Endothelial cell of umbilical vein (primary cell): ENCODE measurements at places on chromosomes 5 and 9.

DNA sequence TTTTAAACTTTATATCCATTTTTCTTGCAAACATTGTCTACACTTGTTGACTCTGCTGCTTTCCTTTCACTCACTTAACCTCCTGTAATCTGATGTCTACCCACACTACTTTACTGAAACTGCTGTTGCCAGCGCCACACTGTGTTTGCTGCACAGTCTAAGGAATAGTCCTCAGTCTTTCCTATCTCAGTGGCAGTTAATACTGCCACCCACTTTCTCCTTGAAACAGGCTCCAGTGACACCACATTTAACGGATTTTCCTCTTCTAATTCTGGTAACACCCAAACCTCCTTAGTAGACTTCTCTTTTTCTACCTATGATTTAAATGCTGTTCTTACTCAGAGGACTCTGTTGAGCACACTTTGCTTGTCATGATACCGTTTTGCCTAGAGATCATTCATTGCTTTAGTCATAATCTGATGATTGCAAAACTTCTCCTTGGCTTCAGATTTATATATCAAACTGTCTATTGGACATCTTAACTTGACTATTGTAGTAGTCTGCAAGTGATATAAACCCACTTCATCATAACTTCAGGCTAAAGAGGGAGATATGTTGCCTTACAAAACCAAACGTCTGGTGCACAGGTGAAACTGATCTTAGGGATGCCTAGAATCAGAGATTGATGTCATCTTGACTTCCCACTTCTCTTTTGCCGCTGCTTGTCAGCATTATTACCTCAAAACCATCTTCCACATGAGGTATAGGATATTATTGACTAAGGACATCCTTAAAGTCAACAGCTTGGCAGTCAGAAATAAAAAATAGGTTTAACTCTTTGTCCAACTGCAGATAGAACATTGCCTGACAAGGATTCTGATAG, 94.1 kb downstream of the CDC42SE2 start:
- no peak for DNase-seq

DNA sequence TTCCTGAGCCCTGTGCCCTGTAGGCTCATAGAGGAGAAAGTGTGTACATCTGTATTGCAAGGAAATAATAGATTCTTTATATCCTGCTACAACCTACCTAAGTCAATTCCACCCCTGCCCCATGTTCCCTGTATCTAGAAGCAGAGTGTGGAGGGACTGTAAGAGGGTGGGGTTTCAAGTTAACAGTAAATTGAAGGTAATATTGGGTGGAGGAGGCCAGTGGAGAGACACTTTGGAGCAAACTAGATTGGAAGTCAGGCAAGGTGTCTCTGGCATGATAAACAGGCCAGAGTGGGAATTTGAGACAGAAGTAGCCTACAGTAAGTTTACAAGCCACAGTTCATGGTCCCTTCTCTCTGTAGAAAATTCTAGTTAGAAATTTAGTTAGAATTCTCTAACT, 2.3 kb upstream of the HEMGN start:
- DNase-seq, result no peak

DNA sequence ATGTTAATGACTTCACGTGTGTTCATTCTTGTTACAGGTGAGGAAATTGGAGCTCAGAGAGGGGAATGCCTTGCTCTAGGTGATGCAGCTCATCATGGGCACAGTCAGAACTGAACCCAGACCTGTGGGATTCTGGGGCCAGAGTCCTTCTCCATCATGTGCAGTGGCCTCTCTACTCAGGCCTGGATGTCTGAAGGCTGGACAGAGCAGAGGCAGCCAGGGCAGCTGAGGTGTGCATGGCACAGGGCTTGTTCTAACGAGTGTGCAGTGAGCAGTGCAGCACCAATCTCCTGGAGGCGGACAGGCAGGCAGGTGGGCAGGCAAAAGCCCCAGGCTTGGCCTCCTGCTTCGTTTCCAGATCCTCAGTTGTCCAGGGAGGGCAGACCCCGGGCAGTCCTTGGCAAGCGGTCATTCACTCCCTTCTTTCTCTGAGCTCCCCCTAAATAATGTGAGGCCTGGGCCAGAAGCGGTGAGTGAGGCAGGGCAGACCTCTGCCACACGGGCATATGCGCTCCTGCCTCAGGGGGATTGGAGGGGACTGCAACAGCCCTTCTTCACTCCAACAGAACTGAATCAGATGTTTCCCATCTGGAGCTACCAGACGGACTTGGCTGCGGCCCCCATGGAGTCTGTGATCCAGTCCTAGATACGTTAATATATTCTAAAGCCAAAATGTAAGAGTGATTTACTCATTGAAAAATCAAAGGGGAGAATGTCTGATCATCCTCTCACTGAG, 68.7 kb upstream of the FSTL4 start:
- no peak for DNase-seq

DNA sequence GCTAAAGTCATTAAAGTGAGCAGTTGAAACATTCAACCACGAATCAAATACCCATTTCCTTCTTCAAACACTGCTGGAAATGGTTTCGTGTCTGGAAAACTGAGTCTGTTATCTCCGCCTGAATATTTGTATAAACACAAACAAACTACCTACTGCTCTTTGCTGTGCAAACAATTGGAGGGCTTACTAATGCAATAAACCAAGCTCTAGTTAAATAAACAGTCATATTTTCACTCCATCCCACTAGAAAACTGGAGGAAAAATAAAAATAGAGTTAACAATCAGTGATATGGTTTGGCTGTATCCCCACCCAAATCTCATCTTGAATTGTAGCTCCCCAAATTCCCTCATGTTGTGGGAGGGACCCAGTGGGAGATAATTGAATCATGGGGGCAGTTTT, 397.6 kb downstream of the RASEF start:
- no peak for DNase-seq

- DNase-seq, result no peak
Observed at GRCh38 chr9:129720865-129721545, 31.8 kb downstream of the PTGES start.

GRCh38 chr9:28951945-28952344, 1378.7 kb upstream of the C9orf72 start:
- DNase-seq, result no peak

GRCh38 chr9:38229104-38229500, 160.1 kb upstream of the SHB start:
- no peak for DNase-seq

DNA sequence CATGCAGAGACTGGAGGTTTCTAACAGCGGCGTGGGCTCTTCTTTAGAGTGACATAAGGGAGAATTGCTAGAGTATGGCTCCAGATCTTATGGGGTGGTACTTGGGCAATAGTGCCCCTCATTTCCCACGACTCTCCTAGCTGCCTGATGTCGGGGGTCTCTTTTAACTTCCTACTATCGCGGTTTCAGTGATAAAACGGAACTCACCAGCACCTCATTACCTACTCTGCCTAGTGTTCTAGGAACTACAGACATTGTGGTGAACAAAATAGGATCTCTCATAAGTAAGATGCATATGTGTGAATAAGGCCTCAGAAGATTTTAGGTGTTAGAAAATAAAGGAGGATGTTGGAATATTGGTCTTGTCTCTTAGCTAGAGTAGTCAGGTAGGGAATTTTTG, 1.1 kb downstream of the ICE1 start:
- DNase-seq, result no peak

DNA sequence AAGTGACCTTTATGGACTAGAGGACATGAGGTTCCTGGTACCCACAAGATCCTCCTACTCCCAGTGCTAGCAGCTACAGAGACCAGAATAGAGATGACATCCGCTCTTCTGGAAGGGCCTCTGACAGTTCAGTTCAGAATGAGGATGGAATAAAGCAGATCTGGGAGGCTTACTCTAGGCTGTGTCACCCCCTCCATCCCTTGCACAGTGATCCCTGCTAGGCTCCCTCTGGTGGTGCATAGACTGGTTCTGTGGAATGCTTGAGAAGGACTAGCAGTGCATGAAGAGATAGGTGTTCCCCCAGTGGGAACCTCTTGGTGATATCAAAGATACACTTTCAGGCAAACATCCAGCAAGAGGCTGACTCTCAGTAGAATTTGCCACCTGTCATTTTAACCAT, 83.0 kb downstream of the NPR3 start:
- no peak for DNase-seq

GRCh38 chr9:3205421-3206095, 320.2 kb downstream of the RFX3 start:
- no peak for DNase-seq

- no peak for DNase-seq
Observed at GRCh38 chr5:54656261-54656728, 138.7 kb downstream of the SNX18 start.
